ENCODE measurements at places on chromosomes 7 and 10. TPM values are rescaled to one million over a fixed set of nuclear protein-coding genes. Genes with fewer than 3 reads are reported as not detected.

The FGL2 gene
- 135 TPM for total RNA-seq

The RHBDD2 gene
- 60.8 TPM for total RNA-seq

The SRPK2 gene
- total RNA-seq: 79.8 TPM

The GRM3 gene
- total RNA-seq: 22.1 TPM

The ZMYND11 gene
- 126 TPM for total RNA-seq

The LRIT1 gene
- total RNA-seq: not detected

The CUX1 gene
- 58.2 TPM for total RNA-seq

The MICALL2 gene
- 21.8 TPM for total RNA-seq

The PHTF2 gene
- total RNA-seq: 25.1 TPM

The C7orf57 gene
- 7.9 TPM for total RNA-seq

The ANK3 gene
- 318 TPM for total RNA-seq

The SPAM1 gene
- not detected for total RNA-seq

The WDR86 gene
- 139 TPM for total RNA-seq

The PLXNA4 gene
- total RNA-seq: 29.7 TPM

The PTN gene
- 1,663 TPM for total RNA-seq

The CALML3 gene
- not detected for total RNA-seq

The AP5Z1 gene
- 18.3 TPM for total RNA-seq

The PURB gene
- 48.6 TPM for total RNA-seq

The PCDH15 gene
- 20.7 TPM for total RNA-seq

The TDRD1 gene
- total RNA-seq: 1.1 TPM

The PHKG1 gene
- 6.5 TPM for total RNA-seq

The DGKI gene
- 21.5 TPM for total RNA-seq

The C10orf143 gene
- 0.79 TPM for total RNA-seq

The ARPC1A gene
- total RNA-seq: 99.9 TPM

The SPDYE16 gene
- 0.28 TPM for total RNA-seq

The VAX1 gene
- total RNA-seq: not detected

The ZNF488 gene
- 4.5 TPM for total RNA-seq

The DKK1 gene
- total RNA-seq: 7.8 TPM

The HPS6 gene
- 12.2 TPM for total RNA-seq

The TYSND1 gene
- total RNA-seq: 9.5 TPM

The PPP1R3A gene
- 0.06 TPM for total RNA-seq

The HGF gene
- total RNA-seq: 4.3 TPM

The FAM20C gene
- 27.9 TPM for total RNA-seq

The MSMB gene
- not detected for total RNA-seq

The TCERG1L gene
- total RNA-seq: 1.9 TPM

The MYO1G gene
- total RNA-seq: 1.4 TPM

The CALU gene
- 127 TPM for total RNA-seq

The PLPP4 gene
- total RNA-seq: 37.4 TPM

The MYL10 gene
- total RNA-seq: not detected

The COL28A1 gene
- 6.8 TPM for total RNA-seq

The ZNF239 gene
- 9.8 TPM for total RNA-seq

The HTR5A gene
- total RNA-seq: 0.99 TPM

The FAM171A1 gene
- total RNA-seq: 42.1 TPM

The NEUROG3 gene
- not detected for total RNA-seq

The CYP26C1 gene
- total RNA-seq: 0.11 TPM

The GPRIN2 gene
- 9.3 TPM for total RNA-seq

The OR6B1 gene
- not detected for total RNA-seq

The GPNMB gene
- total RNA-seq: 42.5 TPM

The KIF11 gene
- total RNA-seq: 15.2 TPM

The VWDE gene
- total RNA-seq: 4.9 TPM

The UPK3BL2 gene
- 10.4 TPM for total RNA-seq

Measured in spinal cord (tissue), 10 donors.